ENCODE measurements at places on chromosomes 2 and 18. TPM values are rescaled to one million over a fixed set of nuclear protein-coding genes. Genes with fewer than 3 reads are reported as not detected.

DNA sequence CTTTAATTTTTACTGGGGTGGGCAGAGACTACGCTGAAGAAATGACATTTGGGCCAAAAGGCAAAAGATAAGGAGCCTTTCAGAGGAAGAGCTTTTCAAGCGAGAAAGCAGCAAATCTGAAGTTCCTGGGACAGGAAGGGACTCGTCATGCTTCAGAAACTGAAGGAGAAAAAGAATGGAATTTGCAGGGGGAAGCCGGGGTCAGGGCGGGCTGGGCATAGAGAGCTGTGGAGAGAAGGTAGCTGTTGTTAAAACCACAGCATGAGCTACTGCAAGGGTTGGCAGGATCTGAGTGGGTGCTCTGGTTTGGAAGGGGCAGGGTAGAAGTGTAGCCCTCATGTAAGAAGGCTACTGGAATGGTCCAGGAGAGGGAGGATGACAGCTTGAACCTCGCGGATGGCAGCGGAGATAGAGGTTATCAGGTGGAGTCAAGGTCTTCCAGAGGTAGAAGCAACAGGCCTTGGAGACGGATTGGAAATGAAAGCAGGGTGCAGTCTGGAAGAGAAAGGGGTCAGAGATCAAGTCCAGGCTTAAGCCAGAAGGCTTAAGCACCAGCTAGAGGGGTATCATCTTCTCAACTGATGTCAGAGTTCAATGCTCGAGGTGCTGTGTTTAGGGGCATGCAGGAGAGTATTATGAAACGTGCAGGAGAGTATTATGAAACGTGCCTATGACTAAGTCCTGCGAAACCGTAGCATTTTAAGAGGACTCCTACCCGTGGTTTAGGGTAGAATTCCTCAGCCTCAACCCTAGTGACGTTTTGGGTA is 18.9 kb downstream of the ATP8B1 start:
- no peaks in the 10 kb centered on the region for H3K36me3 ChIP-seq
- no peaks in the 10 kb centered on the region for H3K4me1 ChIP-seq
- no peaks in the 10 kb centered on the region for H3K27me3 ChIP-seq
- no peak for DNase-seq
- no peak overlapping the region for H3K27ac ChIP-seq

DLGAP1 gene
- total RNA-seq, result 4.1 TPM

DNA sequence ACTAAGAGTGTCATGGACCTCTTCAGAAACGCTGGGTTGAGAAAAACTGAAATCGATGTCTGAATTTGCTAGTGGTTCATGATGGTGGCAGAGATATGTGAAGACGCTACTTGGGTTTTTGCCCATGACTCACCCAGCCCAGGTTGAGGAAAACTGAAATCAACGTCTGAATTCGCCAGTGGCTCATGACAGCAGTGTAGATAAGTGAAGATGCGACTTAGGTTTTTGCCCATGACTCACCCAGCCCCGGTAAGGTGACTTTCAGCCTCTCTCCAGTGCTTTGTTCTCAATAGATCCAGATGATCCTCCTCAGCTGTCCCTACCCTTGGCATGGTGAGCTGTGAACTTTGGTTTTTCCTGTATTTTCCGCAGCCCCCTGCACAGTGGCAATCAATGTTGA is 105.3 kb upstream of the SIX3 start:
- H3K27ac ChIP-seq, result no peak overlapping the region
- no peaks in the 10 kb centered on the region for H3K36me3 ChIP-seq
- H3K27me3 ChIP-seq, result no peaks in the 10 kb centered on the region
- H3K4me1 ChIP-seq, result no peaks in the 10 kb centered on the region
- no peak for DNase-seq

- no peaks in the 10 kb centered on the region for H3K36me3 ChIP-seq
- no peak for DNase-seq
- H3K4me1 ChIP-seq, result no peaks in the 10 kb centered on the region
- H3K27ac ChIP-seq, result no peak overlapping the region
- no peak overlapping the region for H3K4me3 ChIP-seq
These were observed 58.9 kb downstream of the EML4 start for GRCh38 chr2:42228101-42228500.

GRCh38 chr2:186714611-186715010 is 20.8 kb downstream of the FAM171B start:
- H3K36me3 ChIP-seq, result no peaks in the 10 kb centered on the region
- no peak overlapping the region for H3K27ac ChIP-seq
- no peaks in the 10 kb centered on the region for H3K27me3 ChIP-seq
- H3K4me1 ChIP-seq, result no peaks in the 10 kb centered on the region
- no peak for DNase-seq

PARD6G gene
- total RNA-seq, result 3.7 TPM

DNA sequence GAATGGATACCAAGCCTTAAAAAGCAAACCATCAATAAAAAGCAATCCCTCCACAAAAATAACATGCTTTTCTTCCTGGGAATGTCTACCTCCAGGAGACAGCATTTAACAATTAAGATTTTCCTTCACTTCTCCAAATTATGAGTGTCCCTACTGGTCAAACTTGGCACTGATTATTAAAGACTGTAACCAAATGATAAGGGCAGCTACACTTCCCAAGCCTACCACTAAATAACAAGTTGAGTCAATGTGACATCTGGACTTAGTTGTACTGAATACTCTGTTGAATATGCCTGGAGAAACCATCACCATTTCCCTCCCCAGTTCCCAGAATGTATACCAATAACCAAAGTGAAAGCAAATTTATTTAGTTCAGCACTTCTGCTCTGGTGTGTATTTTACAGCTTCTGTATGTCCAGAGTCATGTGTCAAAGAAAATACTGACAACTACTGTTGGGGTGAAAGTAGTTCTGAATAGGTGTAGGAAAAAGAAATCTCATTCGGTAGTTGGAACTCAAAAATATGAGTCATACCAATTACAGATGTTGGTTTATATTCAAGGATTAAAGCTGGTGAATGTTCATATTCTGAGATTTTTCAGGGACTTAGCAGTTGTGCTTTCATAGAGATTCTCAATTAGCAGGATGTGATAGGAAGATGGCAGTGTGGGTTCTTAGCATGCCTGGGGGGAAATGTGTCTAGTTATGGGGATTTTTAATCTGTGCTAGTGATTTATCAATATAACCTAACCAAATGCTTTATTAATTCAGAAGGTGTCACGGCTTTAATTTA is 1291.6 kb upstream of the GYPC start:
- no peaks in the 10 kb centered on the region for H3K36me3 ChIP-seq
- H3K27me3 ChIP-seq, result no peaks in the 10 kb centered on the region
- no peak overlapping the region for H3K4me3 ChIP-seq
- H3K4me1 ChIP-seq, result no peaks in the 10 kb centered on the region
- no peak overlapping the region for H3K27ac ChIP-seq

DNA sequence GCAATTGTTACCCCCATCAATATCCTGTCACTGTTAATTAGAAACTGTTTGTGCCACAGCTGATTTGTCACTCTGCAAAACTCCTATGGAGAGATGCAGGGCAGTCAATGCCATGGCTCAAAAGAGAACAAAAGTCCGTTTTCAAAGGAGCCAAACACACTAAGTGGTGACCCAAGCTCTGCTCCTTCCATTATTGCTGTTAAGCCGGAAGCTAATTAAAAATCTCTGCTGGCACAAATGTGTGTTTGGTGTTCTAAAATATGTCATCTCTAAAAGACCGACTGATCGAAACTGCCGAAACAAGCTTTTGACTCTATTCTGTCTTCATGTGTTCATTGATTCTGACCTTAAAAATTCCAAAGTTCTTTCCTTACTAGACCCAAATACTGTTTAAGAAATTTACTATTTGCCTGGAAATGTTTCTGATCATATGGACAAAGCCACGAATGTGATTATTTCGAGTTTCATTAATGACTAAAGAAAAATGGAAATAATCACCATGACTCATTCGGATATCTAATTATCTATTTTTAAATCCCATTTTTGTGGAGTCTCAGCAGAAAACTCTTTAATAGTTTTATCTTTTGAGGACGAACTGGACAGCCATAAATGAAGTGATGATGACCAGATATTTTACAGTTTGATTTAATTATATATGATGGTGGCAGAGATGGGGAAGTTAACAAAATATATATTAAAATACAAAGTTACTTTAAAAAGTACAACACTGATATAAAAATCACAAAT is 287.6 kb downstream of the SOCS6 start:
- H3K36me3 ChIP-seq, result no peaks in the 10 kb centered on the region
- DNase-seq, result no peak
- no peak overlapping the region for H3K4me3 ChIP-seq
- H3K4me1 ChIP-seq, result no peaks in the 10 kb centered on the region
- H3K27ac ChIP-seq, result no peak overlapping the region

DNA sequence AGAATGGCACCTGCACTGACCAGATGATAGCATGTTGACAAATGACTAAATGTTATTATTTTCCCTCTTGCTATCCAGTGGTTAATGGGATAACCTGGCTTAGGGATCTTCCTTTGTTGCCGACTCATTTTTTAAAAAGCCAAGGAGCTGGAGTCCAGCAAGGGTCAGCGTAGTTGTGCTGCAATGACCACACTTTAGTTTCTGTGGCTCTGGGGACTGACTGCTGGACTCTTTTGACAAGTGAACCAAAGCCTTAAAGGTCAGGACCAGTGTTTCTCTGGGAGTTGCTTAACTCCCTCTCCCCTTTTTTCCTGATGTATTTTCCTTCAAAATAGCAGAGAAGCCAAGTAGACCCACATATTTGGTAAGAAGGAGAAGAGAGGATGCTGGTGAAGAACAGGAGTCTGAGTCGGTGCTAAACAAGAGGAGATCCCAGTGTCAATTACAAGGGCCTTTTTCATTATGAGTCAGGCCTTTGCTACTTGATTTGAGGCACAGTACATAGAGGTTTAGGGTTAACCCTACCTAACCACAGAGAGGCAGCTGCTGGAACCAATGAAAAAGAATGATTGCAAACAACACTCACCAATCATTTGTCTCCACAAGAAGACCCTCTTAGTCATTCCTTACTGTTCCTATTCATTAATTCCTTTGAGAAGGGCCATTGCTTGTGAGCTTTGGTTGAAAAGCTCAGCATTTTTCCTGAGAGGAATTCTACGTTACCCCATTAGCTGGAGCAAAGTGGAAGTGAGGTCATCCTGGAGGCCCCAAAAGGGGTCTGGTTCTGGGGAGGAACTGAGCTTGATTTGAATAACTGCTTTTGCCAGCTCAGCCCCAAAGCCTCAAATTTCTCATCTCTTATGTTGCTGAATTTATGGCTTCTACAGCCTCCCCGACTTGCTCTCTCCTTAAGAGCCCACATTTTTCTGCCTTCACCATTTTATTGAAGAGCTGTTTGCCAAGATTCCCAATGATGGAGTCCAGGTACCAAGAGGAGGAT is 137.6 kb upstream of the HNMT start:
- H3K36me3 ChIP-seq, result no peaks in the 10 kb centered on the region
- no peak for DNase-seq
- no peaks in the 10 kb centered on the region for H3K4me1 ChIP-seq
- no peaks in the 10 kb centered on the region for H3K27me3 ChIP-seq

DNA sequence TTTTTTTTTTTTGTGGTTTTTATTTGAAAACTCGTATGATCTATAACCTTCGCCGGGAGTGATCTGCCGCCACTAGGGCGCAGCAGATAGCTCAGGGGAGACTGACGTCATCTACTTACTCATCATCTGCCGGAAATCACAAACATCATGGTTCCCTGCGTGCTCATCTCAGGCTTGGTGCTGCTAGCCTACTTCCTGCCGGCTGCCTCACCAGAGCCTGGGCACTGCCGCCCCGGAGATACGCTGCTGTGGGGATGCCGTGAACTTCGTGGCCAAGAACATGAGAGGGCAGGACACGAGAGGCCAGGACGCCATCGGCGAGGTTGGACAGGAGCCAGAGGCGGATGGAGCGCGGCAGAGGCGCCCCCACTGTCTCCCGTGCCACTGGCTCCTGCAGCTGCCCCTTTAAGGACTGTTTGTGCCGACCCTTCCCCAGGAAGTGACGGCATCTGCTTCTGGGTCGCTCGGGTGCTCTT is 68.8 kb downstream of the DOK6 start:
- no peaks in the 10 kb centered on the region for H3K4me1 ChIP-seq
- no peak for DNase-seq
- no peak overlapping the region for H3K27ac ChIP-seq

DNA sequence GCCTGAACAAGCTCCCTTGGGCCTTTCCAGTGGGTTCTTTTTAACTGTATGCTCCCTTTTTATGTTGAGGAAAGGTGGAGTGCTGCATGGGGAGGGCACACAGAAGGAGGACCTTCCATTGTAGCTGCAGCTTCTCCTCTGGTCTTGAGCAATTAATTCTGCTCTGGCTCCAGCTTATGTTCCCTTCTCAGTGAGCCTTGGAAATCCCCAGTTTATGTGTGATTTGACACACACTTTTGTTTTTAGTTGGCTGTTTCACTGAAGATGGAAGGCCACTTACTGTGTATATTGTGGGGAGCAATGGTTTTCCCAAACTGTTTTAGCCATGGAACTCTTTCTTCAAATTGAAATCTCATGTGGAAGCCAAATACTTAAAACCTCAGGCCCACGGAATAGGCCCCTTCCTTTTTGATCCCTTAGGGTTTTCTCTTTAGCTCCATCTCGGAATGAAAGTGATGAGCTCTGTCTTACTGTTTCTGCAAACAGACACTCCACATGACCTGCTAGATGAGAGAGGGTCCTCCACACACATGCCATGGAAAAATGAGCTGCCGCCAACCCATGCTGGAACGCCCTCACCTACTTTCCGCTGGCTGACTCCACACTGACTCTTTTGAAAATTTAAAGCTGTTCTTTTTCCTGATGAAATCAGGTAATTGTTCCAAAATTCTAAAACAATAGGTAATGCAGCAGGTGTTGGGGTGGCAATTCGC is 280.9 kb upstream of the SIX2 start:
- no peaks in the 10 kb centered on the region for H3K27me3 ChIP-seq
- H3K4me1 ChIP-seq, result no peaks in the 10 kb centered on the region
- no peak overlapping the region for H3K27ac ChIP-seq
- H3K36me3 ChIP-seq, result no peaks in the 10 kb centered on the region
- H3K4me3 ChIP-seq, result no peak overlapping the region

GRCh38 chr18:8704361-8705237 is 757 bp upstream of the MTCL1 start:
- peak overlapping the region; percentile 88 for H3K27ac ChIP-seq
- peak overlapping the region; percentile 75 for H3K4me3 ChIP-seq
- peaks cover 4% of the 10 kb centered on the region for H3K4me1 ChIP-seq

MRPL30 gene
- total RNA-seq, result 38.0 TPM

DNA sequence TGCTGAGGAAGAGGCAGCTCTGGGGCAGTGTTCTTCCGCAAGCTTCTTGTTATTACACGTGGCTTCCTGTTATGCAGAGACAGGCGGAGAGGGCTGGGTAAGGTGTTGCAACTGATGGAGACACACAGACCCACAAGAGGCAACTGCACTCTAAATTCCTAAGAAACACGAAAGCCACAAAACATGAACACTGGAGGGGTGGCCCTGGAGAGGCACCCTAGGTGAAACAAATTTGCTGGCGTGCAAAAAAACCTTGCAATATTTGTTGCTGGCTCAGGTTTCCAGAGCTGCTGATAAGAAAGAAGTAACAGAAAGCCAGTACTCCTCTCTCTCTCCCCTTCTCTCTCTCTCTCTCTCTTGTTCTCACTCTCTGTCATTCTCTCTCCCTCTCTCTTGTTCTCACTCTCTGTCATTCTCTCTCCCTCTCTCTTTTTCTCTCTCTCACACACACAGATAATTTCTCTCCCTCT is 31.8 kb downstream of the ARHGAP25 start:
- peak; percentile 89 for DNase-seq
- H3K36me3 ChIP-seq, result no peaks in the 10 kb centered on the region
- no peak overlapping the region for H3K4me3 ChIP-seq

- H3K27me3 ChIP-seq, result no peaks in the 10 kb centered on the region
- no peak for DNase-seq
- no peaks in the 10 kb centered on the region for H3K36me3 ChIP-seq
- no peak overlapping the region for H3K4me3 ChIP-seq
- peak overlapping the region; percentile 59 for H3K27ac ChIP-seq
These were observed 55.4 kb upstream of the NCOA1 start for GRCh38 chr2:24435391-24436316.
